ENCODE measurements at places on chromosomes 11 and 22.

- no peak for DNase-seq
Measured at GRCh38 chr22:21582801-21583740, 15.6 kb downstream of the UBE2L3 start.

DNA sequence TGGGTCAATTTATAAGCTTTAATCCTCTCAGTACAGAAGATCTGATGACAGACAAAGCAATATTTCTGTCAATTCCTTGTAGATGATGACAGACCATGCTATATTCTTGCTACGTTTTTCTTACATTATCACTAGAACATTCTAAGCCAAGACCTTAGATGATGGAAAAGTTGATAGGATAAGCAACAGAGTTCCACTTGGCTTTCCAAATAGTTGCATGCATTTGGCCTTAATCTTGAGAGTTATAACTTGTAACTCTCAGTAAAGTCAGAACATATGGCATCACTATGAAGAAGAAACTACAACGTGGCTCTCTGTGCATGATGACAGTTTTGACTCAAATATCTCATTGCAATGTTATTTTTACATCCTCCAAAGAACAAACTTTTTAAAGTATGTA is 544.3 kb upstream of the LRRC4C start:
- DNase-seq = no peak

DNA sequence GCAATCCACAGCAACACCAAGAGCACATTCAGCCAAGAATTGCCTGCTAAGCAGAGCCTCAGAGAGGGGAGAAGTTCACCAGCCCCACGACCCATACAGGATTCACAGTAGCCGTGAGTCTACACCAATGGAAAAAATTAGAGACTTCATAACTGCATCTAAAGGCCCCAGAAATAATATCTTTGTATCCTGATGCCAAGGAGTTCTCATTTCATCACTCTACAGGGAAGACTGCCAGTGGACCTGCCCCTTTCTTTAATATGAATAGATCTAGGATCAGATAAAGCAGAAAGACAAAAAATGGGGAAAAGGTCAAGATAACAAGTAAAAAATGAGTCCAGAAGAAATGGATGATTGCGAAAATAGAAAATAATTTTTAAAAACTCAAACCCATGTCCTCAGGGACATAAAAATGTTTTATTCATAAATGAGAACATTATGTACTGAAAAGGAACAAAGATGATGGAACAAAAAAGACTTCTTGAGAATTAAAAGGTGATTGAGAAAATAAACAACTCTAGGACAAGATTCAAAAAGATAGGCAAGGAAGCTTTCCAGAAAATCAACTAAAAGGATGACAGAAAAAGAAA is 9.5 kb downstream of the APOL3 start:
- no peak for DNase-seq

GRCh38 chr11:134015556-134015955 is 53.3 kb upstream of the JAM3 start:
- no peak for DNase-seq

- DNase-seq = no peak
Measured at GRCh38 chr11:11076276-11076675, 218.4 kb upstream of the ZBED5 start.

DNA sequence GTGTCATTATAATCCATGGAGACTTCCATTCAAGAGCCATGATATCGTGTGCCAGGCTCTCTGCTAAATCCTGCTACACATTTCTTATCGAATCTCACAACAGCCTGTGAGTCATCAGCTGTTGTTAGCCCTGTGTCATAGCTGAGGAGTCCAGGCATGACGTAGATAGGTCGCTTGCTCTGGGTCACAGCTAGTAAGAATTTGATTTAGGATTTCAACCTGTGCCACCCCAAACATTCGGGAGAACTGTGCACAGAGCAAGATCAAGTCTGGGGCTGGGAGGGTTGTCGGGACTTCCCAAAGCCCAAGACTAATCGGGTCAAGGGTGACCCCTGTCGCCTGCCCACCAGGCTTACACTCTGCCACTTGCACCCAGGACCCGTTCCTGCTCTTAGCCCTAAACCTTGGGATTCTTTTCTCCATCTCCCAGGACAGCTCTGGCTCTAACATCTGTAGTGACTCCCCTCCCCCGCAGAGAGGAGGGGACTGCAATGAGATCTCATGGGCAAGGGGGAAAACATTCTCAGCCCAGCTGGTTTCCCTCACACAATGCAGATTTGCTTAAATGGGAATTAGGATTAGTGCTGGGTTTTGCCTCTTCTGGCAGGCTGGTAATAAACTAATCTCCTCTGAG is 34.3 kb downstream of the TSPAN18 start:
- DNase-seq = no peak

DNA sequence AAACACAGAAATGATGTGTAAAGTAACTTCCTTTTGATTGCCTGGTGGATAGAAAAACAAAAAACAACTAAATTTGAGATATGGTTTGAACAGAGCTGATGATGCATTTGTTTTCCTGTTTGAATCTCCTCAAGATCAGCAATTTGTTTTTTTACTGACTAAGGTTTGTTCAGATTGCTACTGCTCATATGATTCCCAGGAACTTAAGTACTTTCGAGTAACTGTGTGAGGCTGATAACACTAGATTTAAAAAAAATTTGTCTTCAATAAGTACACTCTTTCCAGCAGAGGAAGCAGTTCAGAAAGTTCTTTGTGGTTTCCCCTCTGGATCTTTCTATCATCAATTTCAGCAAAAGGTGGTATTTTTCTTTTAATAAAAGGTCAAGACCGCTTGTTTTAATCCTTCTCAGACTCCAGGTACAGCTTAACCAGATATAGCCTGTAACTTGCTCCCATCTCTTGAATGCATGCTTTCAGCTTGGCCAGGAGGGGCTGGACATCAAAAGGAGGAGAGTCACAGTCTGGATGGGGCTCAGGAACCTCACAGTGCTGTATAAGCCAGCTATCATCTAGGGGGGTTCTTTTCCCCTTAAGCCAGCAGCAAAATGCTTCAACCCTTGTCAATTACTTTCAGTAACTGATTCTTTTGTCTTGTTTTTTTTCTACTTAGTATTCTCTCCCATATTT is 12.3 kb upstream of the MS4A6E start:
- no peak for DNase-seq

GRCh38 chr11:10265936-10266335 is 28.1 kb downstream of the SBF2 start:
- DNase-seq = no peak

GRCh38 chr11:1228921-1229451 is 6.1 kb downstream of the MUC5B start:
- no peak for DNase-seq

DNA sequence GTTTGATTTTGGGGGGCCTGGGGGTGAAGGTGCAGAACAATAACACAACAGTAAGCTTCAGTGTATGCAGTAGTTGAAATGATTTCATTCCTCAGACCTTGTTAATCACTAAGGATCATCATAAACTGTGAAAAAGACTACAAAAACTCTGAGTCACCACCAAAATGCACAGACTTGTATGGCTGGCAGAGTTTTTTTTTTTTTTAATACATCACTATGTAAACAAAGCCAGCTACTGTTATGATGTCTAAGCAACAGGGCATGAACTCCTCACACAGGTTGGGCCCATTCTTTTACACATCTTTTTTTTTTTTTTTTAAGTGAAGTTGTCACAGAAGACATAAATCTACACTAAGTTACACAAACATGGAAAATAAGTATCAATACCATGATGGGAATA is 311.9 kb downstream of the GUCY1A2 start:
- DNase-seq = no peak

DNA sequence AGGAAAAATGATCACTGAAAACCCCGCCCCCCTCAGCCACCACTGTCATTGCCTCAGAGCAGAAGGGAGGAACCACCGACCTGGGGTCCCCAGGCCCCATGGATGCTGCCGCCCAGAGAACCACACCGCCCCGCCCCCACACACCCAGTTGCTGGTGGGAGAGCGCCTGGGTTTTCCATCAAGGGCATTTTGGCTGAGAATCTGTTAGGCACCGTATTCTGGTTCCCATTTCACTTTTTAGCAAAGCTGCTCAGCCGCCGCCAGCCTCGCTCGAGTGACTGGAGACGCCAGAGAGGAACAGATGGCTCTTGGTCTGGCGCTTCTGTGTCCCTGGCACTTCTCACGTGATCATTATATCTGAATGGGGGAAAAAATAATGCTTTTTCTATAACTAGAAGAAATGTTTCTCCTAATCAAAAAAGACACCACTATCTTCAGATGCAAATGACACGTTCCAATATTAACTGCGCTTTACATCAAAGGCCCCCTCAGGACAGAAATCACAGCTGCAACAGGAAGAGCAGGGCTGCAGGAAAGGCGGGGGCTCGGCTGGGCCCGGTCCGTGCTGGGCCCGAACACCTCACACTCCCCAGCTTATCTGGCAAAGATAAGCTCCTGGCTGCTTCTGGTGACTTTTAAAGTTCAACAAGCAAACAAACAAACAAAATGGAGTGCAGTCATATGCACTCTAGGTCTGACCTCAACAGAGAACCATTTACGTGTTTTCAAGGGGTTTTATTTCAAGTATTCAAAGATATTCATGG is 149.8 kb downstream of the MPPED1 start:
- DNase-seq = no peak

DNA sequence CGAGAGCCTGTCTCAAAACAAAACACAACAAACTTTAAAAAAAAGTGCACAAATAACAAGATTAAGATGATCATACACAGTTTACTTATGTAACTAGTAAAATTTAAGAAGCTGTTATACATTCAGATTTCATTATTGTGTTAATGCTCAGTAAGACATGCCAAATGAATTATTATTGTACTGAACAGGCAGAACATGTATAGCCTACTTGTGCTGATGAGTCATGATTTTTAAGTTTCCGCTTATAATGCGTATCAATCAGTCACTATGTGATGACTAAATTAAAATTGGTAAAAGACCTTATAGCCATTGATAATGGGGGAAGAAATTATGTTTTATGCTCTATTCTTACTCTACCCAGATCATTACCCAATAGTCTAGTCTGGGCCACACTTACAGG is 20.5 kb upstream of the EXPH5 start:
- DNase-seq = no peak

DNA sequence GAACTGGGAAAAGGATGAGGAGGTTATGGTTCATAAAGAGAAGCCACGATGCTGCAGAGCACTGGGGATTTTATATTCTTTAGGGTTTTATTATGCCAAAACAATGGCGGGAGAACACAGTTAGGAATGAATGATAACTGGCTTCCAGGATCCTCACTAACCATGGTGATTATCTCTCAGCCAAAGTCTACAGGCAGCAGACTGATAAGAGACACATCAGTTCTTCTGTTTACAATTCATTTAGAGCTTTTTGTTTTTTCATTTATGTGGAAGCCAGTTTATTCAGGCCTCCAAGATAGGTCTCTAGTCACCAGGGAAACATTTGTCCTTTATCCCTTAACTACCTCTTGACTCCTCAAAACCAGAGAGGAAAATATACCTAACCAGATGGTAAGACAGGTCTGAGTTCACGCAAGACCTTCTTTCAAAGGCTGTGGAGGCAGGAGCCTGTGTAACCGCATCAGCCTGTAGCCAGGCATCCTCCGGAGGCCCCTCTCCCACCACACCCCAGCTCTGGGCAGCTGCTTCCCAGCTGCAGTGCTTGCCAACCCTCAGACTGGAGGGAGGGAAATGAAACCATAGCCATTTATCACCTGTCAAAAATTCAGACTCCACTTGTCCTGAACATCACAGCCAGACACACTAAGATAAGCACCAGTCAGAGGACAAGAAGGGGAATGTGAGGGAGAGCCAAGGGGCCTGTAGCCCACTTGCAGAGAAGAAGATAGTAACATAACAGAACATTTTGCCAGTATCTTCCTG is 57.2 kb upstream of the FAM181B start:
- no peak for DNase-seq

Measured in GM13976 (cell line).